ENCODE measurements at places on chromosomes 7 and 10. TPM values are rescaled to one million over a fixed set of nuclear protein-coding genes. Genes with fewer than 3 reads are reported as not detected.

UMAD1 gene
- total RNA-seq: 10.4 TPM

WDR91 gene
- 17.1 TPM for total RNA-seq

LBX1 gene
- total RNA-seq: not detected

NOS3 gene
- 0.64 TPM for total RNA-seq

TLX1 gene
- total RNA-seq: under 0.01 TPM

ELFN1 gene
- not detected for total RNA-seq

RET gene
- total RNA-seq: 1.2 TPM

FRAT2 gene
- 24.6 TPM for total RNA-seq

CYP26C1 gene
- total RNA-seq: 0.24 TPM

SFMBT2 gene
- total RNA-seq: under 0.01 TPM

ADRB1 gene
- 4.0 TPM for total RNA-seq

UNCX gene
- not detected for total RNA-seq

OR2A1 gene
- total RNA-seq: not detected

IGFBP3 gene
- 133 TPM for total RNA-seq

CDH23 gene
- total RNA-seq: not detected

ACBD7 gene
- 0.48 TPM for total RNA-seq

A1CF gene
- total RNA-seq: not detected

IL15RA gene
- total RNA-seq: 1.3 TPM

AKR1C2 gene
- 721 TPM for total RNA-seq

VGF gene
- total RNA-seq: 0.24 TPM

HECW1 gene
- total RNA-seq: not detected

PTER gene
- 26.4 TPM for total RNA-seq

SYNPO2L gene
- not detected for total RNA-seq

FAM237B gene
- not detected for total RNA-seq

CDK6 gene
- 85.0 TPM for total RNA-seq

RTKN2 gene
- total RNA-seq: 1.9 TPM

FAM25G gene
- not detected for total RNA-seq

AS3MT gene
- total RNA-seq: 4.9 TPM

OR9A2 gene
- not detected for total RNA-seq

ADAM12 gene
- total RNA-seq: not detected

POLL gene
- 9.4 TPM for total RNA-seq

LRRD1 gene
- total RNA-seq: not detected

ASB10 gene
- total RNA-seq: not detected

TCAF2 gene
- total RNA-seq: 4.1 TPM

SPDYE1 gene
- not detected for total RNA-seq

OPALIN gene
- total RNA-seq: not detected

CALY gene
- total RNA-seq: not detected

C10orf90 gene
- total RNA-seq: not detected

EGR2 gene
- under 0.01 TPM for total RNA-seq

GSTO2 gene
- total RNA-seq: 41.8 TPM

RALA gene
- total RNA-seq: 17.6 TPM

GNAT3 gene
- total RNA-seq: not detected

KLF14 gene
- total RNA-seq: not detected

C7orf33 gene
- total RNA-seq: not detected

ABLIM1 gene
- total RNA-seq: 63.4 TPM

PLAC9 gene
- total RNA-seq: not detected

SPDYE8 gene
- total RNA-seq: not detected

CFTR gene
- total RNA-seq: 2.4 TPM

ARHGEF5 gene
- 14.9 TPM for total RNA-seq

TRAPPC14 gene
- total RNA-seq: 3.1 TPM

SGCE gene
- total RNA-seq: 29.2 TPM

VSTM4 gene
- under 0.01 TPM for total RNA-seq

THSD7A gene
- 0.48 TPM for total RNA-seq

RNF133 gene
- total RNA-seq: not detected

FEZF1 gene
- not detected for total RNA-seq

PKD2L1 gene
- total RNA-seq: not detected

FOXI2 gene
- total RNA-seq: not detected

SORCS3 gene
- not detected for total RNA-seq

SVIL gene
- 26.4 TPM for total RNA-seq

Data from tracheal epithelial cell (primary cell).